Naive thymus-derived CD4-positive, alpha-beta T cell (primary cell): ENCODE measurements at places on chromosomes 4 and X.

DNA sequence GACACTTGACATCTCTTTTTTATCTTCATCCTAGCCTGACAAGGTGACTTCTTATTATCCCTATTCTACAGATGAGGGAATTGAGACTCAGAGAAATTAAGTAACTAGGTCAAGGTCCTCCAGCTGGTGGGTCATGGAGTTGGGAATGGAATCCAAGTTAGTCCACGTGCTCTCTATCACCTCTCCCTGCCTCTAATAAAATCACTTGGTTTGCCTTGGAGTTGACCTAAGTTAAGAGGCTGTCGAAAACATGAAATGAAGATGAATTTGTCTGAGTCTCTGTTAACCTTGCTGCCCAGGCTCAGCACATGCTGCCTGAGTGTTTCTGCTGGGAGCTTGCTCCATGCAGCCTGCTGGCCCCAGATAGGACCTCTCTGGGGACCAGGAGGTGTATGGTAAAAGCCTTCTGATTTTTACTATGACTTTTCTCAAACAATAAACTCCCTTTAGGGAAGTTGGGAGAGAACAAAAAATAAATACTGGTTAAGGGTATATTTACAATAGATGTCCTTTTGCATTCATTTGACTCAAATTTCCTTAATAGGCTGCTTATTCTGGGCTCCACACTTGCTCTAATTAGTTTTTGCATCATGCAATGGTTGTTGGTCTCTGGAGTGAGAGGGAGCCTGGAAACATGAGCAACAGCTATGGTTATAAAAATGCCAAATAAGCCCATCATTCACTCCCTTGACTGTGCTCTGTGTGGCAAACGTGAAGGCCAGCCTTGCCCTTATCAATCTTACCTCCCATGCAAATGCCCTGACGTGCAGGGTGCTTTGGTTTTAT, 61.6 kb upstream of the DHX15 start:
- H3K4me3 ChIP-seq, result no peak overlapping the region
- no peak overlapping the region for H3K27ac ChIP-seq
- no peaks in the 10 kb centered on the region for H3K27me3 ChIP-seq
- no peaks in the 10 kb centered on the region for H3K36me3 ChIP-seq
- DNase-seq, result no peak

- DNase-seq, result no peak
- no peaks in the 10 kb centered on the region for H3K27me3 ChIP-seq
- no peaks in the 10 kb centered on the region for H3K4me1 ChIP-seq
Measured at GRCh38 chr4:157808796-157809383, 363.9 kb downstream of the GASK1B start.

DNA sequence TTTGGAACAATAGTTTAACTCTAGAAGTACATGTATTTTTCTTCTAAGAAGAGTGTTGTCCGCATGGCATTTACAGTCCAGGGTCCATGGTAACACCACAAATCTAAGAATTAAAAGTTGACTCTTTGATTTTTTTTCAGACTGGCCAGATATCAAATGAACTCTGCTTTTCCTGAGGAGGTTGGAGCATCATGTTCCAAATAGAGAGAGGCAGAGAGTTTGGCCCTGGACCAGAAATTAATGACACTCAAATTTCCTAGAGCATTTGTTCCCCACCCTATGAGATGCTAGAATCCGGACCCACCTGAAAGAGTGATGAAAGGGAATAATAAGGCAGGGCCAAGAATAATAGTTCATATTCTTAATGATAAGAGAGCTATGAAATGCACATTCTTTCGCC, 47.0 kb upstream of the NAP1L5 start:
- no peak for DNase-seq
- H3K4me1 ChIP-seq, result no peaks in the 10 kb centered on the region
- H3K27ac ChIP-seq, result no peak overlapping the region
- H3K36me3 ChIP-seq, result peaks cover 43% of the 10 kb centered on the region
- H3K4me3 ChIP-seq, result no peak overlapping the region

- no peak overlapping the region for H3K4me3 ChIP-seq
- no peaks in the 10 kb centered on the region for H3K4me1 ChIP-seq
- no peaks in the 10 kb centered on the region for H3K27me3 ChIP-seq
- DNase-seq, result no peak
Measured at GRCh38 chrX:153764786-153765137, 713 bp downstream of the PLXNB3 start.

GRCh38 chr4:36010397-36010929, 233.9 kb downstream of the ARAP2 start:
- no peaks in the 10 kb centered on the region for H3K27me3 ChIP-seq
- no peak overlapping the region for H3K4me3 ChIP-seq
- DNase-seq, result no peak
- no peak overlapping the region for H3K27ac ChIP-seq
- H3K4me1 ChIP-seq, result no peaks in the 10 kb centered on the region
- no peaks in the 10 kb centered on the region for H3K36me3 ChIP-seq

GRCh38 chr4:32931475-32931874, 2211.3 kb downstream of the PCDH7 start:
- H3K4me1 ChIP-seq, result no peaks in the 10 kb centered on the region
- H3K4me3 ChIP-seq, result no peak overlapping the region
- H3K36me3 ChIP-seq, result no peaks in the 10 kb centered on the region
- no peaks in the 10 kb centered on the region for H3K27me3 ChIP-seq

GRCh38 chr4:1991087-1991486, 17.7 kb downstream of the NELFA start:
- H3K36me3 ChIP-seq, result no peaks in the 10 kb centered on the region
- H3K4me1 ChIP-seq, result no peaks in the 10 kb centered on the region
- H3K27ac ChIP-seq, result no peak overlapping the region
- H3K27me3 ChIP-seq, result no peaks in the 10 kb centered on the region
- DNase-seq, result no peak
